ENCODE measurements at places on chromosomes 2 and 18. TPM values are rescaled to one million over a fixed set of nuclear protein-coding genes. Genes with fewer than 3 reads are reported as not detected.
A peak's percentile ranks its signal among the peaks of the same experiment; 100 is the strongest.

ASB18 gene
- total RNA-seq, result not detected

- no peak for DNase-seq
Observed at GRCh38 chr2:240211096-240211495, 70.6 kb upstream of the OTOS start.

GRCh38 chr2:62036761-62037250 is 131.3 kb downstream of the COMMD1 start:
- no peak for DNase-seq

DNA sequence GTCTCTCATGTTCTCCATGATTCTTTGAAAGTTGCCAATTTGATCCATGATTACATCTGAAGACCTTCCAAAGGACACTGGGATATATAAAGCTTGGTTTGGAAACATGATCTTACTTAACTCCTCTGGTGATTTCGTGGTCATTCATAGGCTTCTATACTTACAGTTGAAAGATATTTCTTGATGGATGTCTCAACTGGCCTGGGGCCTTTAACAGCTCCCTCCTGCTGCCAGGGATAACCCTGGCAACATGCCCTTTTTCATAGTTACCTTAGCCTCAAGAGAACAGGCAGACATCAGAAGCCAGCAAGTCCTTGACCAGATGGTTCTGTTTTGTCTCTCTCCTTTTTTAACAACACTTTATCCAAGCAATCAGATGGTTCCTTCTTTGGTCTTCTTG is 23.5 kb upstream of the MFF start:
- DNase-seq, result no peak

- DNase-seq, result no peak
Observed at GRCh38 chr2:205957452-205958154, 128.4 kb downstream of the INO80D start.

- DNase-seq, result no peak
Observed at GRCh38 chr2:199219551-199219950, 238.2 kb downstream of the SATB2 start.

DNA sequence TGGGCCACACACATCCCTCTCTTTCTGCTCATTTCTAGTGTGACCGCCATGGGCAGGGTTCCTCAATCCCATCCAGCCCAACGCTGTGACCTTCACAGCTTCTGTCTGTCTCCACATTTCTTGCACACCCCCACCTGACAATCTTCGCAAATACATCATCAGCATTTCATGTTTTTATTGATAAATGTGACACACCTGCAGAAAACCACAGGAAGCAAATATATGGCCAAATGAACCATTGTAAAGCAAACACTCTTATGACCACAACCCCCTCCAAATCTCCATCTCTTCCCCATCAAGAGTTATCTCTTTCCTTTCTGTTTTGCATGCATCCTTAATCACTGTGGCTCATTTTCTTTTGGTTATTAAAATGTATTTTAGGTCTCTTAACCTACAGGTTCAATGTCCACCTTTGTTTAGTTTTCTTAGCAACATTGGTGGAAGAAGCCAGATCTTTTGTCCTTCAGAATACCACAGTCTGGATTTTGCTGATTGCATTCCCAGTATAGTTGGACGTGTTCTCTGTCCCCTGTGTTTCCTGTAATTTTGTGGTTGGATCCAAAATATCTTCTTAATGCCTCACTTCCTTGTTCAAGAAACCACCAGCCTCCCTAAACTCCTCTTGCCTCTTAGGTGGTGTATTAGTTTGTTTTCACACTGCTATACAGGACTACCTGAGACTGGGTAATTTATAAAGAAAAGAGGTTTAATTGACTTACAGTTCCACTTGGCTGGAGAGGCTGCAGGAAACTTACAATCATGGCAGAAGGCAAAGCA is 9.8 kb upstream of the NCK2 start:
- DNase-seq, result peak; percentile 53

FAM210A gene
- 29.3 TPM for total RNA-seq

- no peak for DNase-seq
Observed at GRCh38 chr2:217941886-217942728, 60.7 kb downstream of the TNS1 start.

DNA sequence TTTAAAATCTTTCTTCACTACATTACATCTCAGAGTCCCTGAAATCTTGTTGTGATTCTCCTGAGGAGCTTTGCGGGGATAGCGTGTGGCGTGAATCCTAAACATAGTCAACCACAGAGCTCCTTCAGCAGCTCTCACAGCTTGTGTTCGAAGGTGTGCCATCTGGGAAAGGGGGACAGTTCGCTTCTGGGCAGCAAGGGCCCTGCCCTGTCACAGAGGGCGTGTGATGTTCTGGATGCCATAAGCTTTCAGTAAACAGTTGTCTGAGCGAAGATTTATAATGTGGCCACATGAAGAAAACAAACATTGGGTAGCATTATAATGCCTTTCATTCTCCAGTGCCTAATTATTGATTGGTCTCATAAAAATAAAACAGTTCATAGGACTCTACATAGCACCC is 172.5 kb downstream of the MYO1B start:
- no peak for DNase-seq

RAPGEF4 gene
- not detected for total RNA-seq

DNA sequence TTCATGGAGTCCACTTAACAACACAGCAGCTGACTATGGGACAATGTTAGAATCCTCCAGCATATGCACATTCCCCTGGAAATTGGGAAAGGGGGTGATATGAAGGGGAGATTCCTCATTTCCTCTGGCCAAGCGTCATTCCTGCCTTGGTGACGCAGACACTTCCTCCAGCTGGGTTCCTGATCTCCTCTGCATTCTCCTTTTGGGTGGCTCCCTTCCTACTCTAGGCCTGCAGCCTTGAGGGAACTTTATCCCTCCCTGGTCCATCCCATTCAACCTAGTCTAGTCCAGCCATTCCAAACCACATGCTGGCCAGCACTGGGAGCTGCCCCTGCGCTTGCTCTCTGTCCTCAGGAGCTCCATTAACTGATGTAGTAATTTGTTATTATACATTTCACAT is 216.8 kb downstream of the VAPA start:
- DNase-seq, result no peak

DNA sequence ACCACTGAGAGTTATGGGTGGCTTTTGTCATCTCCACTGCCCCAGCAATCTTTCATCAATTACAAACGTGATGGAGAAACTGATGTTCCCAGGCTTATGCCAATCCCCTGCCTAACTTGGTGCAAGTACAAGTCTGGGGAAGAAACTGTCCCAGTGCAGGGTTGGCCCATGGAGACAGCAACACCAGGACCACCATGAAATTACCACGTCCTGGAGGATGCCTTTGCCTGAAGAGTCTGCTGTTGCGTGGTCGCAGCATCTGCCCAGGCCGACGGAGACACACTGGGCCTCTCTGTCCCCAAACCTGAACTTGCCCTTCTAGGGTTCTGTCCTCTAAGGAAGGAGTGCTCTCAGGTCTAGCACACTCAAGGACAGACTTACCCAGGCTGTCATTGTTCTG is 496.8 kb upstream of the RAB6C start:
- DNase-seq, result no peak

DNA sequence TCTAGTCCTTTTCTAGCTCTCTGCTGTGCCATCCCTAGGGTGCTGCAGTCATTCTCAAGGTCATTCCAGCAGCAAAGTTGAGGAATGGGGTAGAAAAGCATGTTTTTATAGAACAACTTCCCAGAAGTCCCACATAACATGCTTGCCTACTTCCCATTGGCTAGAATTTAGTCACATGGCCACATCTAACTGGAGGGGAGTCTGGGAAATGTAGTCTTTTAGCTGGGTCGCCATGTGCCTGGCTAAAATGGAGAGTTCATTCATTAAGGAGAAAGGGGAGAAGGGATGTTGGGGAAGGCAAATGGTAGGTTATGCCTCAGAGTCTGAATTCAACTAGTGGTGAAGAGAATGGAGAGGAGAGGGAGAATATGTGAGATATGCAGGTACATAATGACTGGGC is 85.7 kb downstream of the SLC4A3 start:
- DNase-seq, result no peak

LIPG gene
- 30.9 TPM for total RNA-seq

SPRED2 gene
- 33.5 TPM for total RNA-seq

SATB2 gene
- 7.8 TPM for total RNA-seq

PCGF1 gene
- 31.3 TPM for total RNA-seq

TTN gene
- not detected for total RNA-seq

CPLX4 gene
- not detected for total RNA-seq

DNA sequence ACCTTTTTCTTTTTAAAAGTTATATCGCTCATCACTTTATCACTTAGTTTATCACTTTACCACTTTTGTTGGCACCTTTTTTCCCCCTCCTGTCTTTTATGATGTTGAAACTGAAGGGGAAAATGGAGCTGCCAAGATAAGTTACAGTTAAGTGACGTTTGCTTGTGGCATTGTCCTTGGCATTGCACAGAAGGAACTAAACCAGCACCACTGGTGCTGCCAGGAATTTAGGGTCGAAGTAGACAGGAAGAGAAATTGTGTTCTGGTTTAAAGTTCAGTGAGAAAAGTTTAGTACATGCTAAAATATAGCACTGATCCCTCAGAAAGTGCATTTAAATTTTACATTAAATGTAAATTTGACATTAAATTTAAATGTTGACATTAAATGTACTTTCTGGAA is 49.9 kb downstream of the MYO1B start:
- DNase-seq, result no peak

CYRIA gene
- total RNA-seq, result 3.9 TPM

DNA sequence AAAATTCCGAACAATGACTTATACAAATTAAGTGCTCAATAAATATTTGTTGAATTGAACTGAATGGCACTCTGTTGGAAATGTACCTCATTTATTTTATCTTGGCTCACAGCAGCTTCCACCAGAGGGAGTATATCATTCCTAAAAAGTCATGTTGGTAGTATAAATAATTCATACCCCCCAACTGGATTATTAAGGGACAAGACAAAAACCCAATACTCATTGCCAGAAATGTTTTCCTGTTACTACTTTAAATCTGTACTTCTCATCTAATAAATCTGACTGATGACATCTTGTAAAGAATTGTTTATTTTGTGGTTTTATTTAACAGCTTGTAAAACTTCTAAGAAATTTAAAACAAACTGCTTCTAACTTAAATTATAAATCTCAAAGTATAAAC is 163.9 kb downstream of the CDH2 start:
- no peak for DNase-seq

GPATCH11 gene
- total RNA-seq, result 5.5 TPM
